Sigmoid colon (tissue), 7 donors: ENCODE measurements at places on chromosomes 5 and 9. TPM values are rescaled to one million over a fixed set of nuclear protein-coding genes. Genes with fewer than 3 reads are reported as not detected.

DNA sequence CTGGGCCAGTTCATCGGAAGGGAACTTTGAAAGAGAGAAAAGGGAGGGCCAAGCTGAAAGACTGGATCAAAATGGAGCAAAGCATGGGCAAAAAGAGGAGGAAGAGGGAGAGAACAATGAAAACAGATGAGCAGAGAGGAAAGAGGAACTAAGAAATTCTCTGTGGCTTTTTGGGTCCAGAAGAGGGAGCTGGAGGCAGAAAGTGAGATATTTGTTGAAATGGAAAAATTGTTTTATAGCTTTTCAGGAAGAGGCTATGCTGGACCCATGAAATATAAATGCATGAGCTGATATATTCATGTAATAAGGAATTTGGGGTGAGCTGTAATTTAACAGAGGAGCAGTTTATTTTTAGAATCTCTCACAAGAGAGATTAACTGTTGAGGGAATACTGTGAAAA lies 457.3 kb downstream of the DMAC1 start:
- DNase-seq = no peak

DNA sequence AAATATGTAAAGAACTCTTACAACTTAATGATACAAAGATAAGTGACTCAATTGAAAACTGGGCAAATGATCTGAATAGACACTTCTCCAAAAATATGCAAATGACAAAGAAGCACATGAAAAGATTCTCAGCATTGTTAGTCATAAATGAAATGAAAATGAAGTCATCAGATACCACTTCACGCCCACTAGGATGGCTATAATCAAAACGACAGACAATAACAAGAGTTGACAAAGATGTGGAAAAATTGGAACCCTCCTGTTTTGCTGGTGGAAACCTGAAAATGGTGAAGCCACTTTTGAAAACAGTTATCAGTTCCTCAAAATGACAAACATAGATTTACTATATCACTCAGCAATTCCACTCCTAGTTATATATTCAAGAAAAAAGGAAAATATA lies 7.9 kb upstream of the SYK start:
- no peak for DNase-seq

DNA sequence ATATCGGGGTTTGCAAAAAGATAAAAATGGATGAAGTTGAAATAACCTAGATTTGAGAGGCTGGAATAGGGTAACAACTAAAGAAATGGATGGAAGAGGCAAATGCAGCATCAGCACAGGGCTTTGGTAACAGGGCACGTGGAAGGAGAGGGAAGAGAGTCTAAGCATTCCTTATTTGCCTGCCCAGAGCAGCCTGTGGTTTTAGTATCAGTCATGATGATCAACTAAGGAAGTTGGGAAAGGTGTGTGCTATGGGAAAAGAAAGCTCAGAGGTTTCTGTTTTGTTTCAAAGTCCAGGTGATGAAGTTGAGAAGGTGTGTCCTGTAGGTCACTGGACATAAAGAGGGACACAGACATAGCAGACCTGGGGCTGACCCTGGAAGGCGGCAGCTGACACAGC lies 28.8 kb downstream of the GAS1 start:
- no peak for DNase-seq

GRCh38 chr5:164741376-164741775 lies 1236.0 kb downstream of the MAT2B start:
- DNase-seq = no peak

DNA sequence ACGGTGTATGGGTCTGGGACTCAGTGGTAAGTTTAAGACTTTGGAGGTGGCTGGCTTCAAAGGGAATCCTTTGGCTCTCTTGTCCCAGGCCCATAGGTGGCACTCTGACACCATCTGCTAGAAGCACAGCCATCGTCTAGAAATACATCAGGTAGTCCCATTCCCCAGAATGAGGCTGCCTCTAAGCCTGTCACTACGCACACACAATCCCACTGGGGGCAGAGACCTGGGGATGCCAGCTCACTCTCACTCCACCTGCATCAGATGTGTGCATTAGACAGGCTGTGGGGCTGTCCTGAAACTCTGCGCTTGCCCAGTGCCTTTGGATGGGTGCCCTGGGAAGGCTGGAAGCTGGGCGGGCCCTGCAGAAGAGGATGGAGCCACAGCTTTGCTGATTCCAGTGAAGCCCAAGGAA lies 127.5 kb upstream of the PANK3 start:
- no peak for DNase-seq

DNA sequence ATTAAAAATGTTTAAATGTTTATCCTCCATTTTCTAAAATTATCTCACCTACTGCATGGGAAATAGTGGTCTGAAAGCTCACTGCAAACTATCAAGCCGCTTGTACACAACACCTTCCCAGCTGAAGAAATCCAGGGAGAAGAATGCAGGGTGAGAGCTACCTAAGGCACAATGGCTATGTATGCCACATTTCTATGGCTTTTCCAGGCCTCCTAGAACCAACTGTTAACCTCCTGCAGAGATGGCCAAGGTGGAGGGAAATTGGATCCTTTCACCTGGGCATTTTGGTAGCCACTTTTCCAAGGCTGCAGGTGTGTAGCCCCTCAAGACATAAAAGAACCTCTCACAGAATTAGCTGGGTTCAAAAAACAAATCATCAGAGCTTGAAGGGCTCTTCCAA lies 286.4 kb downstream of the EBF1 start:
- DNase-seq = no peak

PDCD1LG2 gene
- 1.1 TPM for total RNA-seq

SARDH gene
- 0.49 TPM for total RNA-seq

NUTM2G gene
- total RNA-seq = not detected
